ENCODE measurements at places on chromosomes 7 and 10.
A peak's percentile ranks its signal among the peaks of the same experiment; 100 is the strongest.

DNA sequence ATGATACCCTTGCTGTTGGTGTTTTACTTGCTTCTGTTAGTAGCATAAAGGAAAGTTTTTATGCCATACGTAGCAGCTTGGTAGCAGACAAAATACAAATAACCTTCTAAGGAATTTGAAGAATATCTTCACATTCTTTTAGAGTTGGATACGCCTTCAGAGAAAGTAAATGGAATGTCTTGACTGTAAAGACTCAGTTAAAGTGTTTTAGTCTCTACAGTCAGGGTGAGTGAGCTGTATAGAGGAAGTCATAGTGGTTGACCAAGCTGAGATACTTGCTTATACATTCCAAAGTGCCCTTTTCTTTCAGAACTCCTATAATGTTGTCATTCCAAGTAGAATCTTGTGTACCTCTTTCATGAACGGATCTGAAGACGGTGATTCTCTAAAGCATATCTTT, 37.7 kb downstream of the RABGEF1 start:
- no peak for DNase-seq

DNA sequence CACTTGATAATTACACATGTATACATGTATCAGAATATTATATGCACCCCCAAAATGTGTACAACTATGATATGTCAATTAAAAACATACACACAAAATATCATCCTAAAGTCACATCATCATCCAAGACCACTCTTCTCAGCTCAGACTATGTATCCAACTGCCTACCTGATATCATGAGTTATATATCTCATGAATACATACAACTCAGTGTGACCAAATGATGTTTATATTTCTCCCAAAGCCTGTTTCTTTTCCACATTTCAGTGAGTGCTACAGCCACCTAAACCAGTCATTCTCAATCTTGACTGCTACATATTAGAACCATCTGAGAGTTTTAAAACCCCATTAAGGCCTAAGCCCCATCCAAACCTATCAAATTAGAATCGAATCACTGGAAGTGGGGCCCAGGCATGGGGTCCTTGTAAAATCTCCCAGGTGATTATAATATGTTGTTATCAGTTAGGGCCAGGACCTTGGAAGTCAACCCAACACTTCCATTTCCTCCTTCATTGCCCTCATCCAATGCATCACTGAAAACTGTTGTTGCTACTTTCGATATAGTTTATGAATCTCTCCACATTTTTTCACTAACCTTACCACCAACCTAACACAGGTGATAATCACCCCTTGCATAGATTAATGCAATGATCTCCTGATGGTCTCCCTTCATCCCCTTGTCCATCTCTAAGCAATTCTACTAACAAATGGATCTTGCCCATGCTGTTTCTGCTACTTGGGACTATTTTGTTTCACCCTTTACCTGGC, 53.8 kb upstream of the ITGB8 start:
- DNase-seq: no peak

DNA sequence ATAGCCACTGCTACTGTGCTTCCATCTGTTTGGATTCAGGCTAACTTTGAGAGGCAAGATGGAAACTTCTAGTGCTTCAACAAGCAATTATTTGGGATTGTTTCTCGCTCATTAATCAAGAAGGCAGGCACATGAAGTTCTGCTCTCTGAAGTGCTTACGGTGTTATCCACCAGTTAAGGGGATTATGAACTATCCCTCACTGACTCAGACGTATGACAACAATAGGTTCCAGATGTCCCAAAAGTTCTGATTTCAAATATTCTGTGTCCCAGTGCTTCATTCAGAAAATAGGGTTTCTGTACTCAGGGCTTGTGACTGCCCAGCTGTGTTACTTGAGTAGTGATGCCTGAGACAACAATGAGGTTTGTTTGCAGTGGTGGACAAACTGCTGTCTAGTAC, 81.0 kb downstream of the HACD1 start:
- DNase-seq: no peak

GRCh38 chr7:44884621-44885393, 523 bp downstream of the PURB start:
- peak; percentile 65 for DNase-seq

GRCh38 chr10:43069579-43069978, 7.3 kb upstream of the RET start:
- no peak for DNase-seq

DNA sequence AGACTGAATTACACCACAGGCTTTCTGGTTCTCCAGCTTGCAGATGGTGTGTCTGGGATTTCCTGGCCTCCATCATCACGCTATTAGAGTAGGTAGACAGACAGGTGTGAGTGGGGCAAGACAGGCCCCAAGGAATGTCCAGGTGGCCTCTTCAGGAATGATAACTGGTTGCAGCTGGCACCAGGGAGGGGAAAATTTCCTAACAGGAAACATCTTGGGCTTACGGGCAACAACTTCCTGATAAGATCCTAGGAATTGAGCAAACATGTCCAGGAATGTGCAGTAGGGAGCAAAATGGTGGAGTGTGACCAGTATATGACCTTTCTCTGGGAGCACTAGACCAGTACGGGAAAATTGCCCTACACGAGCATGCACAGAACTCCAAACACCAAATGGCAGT, 11.3 kb downstream of the XRCC2 start:
- DNase-seq: no peak

DNA sequence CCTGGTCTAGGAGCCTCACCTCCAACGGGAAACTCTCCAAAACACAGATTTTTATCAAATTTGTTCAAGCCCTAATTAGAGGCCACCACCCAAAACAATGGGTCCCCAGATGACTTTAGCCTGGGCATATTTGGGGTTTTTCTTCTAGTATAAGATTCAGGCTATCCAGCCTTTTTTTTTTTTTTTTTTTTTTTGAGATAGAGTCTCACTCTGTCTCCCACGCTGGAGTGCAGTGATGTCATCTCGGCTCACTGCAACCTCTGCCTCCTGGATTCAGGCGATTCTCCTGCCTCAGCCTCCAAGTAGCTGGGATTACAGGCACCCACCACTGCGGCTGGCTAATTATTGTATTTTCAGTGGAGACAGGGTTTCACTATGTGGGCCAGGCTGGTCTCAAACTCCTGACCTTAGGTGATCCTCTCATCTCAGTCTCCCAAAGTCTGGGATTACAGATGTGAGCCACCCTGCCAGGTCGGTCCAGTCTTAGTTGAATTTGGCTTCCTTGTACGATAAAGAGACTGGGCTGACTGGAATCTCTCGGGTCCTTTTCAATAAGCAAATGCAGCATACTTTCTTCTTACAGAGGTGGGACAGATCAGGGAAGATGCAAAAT, 91.4 kb upstream of the KLF6 start:
- DNase-seq: no peak

DNA sequence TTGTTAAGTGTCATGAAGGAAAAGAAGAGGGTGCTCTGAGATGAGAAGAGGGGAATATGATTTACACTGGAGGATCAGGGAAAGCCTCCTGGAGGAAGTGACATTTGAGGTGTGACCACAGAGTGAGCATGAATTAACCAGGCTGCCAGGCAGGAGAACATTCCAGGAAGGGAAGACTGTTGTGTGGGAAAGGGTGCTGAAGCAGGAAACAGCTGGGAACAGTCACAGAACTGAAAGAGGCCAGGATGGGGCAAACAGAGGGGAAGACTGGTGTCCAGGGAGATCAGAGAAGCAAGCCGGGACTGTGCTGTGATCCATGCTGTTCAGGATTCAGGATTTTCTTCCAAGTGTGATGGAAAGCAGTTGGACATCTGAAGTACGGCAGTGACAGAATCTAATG, 14.9 kb downstream of the HIPK2 start:
- peak; percentile 62 for DNase-seq

- peak; percentile 49 for DNase-seq
These were observed 6.1 kb upstream of the MYOZ1 start for GRCh38 chr10:73647211-73647874.

Data from ACHN (cell line).